ENCODE measurements at places on chromosomes 7 and 10.

GRCh38 chr7:36175886-36176285, 22.8 kb downstream of the EEPD1 start:
- DNase-seq: no peak

DNA sequence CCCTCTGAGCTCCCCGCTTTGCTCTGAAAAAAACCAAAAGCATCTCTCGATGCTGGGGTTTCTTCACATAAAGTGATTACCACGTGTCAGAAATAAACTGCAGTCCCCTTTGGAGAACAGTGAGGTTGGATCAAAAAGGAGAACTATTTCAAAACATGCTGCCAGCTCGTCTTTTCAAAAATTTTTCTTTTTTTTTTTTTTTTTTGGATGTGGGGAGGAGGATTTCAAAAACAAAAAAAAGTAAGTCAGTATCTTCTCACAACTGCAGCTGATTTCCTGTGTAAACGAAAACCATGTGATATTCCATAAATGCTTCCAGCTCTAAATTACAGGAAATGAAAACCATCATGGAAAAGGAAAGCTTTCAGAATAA, 155.0 kb upstream of the LYZL2 start:
- no peak for DNase-seq

DNA sequence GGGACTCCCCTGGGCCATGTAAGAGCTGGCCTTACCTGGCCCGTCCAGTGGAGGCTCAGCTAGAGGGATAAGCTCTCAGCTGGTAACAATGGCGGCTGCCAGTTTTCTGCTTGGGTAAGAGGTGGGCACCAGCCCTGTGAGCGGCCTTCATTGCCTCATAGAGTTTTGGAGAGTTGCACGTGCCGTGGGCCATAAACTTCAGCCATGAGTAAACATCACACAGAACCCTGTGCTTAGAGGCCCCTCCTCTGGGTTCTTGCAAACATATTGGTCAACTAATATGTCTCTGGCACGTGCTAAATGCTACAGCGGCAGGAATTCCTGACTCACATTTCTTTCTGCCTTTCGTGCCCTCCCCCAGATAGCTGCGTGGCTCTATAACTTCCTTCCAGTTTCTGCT, 103.9 kb upstream of the LEP start:
- no peak for DNase-seq

DNA sequence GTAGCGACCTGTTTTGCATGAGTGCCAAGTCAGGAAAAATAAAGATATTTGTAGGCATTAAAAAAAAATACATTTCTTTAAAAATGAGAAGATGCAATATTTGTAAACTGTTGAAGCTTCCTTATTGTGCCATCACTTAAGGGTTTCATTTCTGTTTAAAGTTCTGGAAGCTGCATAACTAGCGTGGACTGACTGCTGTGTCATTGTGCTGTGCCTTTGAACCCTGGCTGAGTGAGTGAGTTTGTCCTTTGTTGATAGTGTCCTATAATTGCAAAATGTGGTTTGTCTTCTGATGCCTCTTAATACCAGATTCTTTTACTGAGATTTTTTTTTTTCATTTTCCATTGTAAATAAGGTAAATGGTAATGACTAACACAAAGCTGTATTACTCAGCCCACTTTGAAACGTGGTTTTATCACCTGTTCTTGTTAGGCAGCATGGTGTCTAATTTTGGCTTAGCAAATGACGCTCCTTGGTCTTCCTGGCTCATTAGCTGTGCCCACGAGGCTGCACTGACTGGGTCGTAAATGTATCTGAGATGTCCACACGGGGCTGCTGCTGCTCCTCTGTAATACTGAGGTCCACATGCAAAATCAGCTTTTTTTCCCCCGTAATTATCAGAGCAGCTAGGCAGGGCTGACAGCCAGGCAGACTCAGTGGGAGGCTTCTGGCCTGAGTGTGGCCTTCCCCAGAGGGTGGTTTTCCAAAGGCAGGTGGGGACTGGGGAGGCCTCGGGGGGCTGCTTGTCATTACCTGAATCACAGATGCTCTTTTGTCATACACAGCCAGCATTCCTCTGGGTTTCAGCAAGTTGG, 14.8 kb downstream of the ZSCAN25 start:
- DNase-seq: peak; percentile 38

- no peak for DNase-seq
Measured at GRCh38 chr10:77282163-77282562, 355.4 kb downstream of the KCNMA1 start.

DNA sequence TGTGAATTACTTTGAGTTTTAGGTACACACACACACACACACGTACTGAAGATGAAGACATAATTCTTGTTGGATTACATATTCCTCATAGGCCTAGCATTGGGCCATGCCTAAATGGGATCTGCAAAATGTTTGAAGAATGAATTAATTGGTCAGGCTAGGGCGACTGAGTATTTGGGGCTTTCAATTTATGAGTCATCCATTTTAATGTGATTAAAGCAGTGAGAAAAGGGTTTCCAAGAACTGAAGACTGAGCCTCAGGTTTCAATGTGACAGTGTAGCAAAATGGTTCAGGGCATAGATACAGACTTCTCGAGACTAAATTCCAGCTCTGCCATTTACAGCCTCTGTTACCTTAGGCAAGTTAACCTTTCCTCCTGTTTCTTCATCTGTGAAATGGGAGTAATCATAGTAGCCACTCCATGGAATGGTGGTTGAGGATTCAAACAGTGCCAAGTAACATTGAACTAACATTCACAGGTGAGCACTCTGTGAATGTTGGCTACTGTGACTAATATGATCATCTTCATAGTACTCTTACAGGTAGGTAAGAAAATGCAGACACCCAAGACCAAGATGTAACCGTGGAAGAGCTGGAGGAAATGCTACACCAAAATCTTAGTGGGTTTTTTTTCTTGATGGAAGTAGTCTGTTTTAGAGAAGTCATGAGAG, 7.6 kb downstream of the BPGM start:
- DNase-seq: no peak

GRCh38 chr7:155858521-155859061, 46.3 kb upstream of the SHH start:
- DNase-seq: no peak

DNA sequence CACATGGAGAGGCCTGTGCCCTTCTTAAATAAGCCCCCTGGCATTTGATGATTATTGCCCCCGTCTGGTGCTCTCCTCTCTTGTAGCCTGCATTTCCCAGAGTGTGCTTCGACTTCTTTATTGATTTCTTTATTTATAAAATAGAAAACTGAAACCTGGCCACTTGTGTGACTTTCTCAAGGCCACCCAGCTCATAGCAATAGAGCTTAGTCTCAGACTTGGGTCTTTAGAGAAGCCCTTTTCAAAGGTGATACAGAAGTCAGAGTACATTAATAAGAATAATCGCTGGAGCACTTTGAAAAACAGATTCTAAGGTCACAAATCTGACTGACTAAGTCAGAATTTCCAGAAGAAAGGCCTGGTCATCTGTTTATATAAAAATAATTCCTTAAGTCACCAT, 86.6 kb downstream of the NOC3L start:
- no peak for DNase-seq

GRCh38 chr7:128859232-128860157, 3.2 kb upstream of the ATP6V1F start:
- no peak for DNase-seq

GRCh38 chr7:27435461-27435860, 192.9 kb downstream of the EVX1 start:
- DNase-seq: no peak

DNA sequence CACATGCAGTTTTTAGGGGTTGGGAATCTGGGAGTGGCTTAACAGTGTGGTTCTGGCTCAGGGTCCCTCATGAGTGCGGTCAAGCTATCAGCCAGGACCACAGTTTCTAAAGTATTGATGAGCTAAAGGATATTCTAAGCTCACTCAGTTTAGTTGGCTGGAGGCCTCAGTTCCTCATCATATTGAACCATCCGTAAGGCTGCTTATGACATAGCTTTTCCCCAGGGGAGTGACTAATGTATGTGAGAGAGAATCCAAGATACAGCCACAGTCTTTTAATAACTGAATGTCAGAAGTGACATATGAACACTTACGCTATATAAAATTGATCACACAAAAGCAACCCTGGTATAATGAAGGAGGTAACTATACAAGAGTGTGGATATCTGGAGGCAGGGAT, 245.3 kb downstream of the POLR1F start:
- no peak for DNase-seq

GRCh38 chr10:97584060-97584797, at the start of gene HOGA1:
HOGA1 (plus strand) TSS chr10:97584389; CDS start chr10:97584704, 315 bp downstream.
- no peak for DNase-seq

DNA sequence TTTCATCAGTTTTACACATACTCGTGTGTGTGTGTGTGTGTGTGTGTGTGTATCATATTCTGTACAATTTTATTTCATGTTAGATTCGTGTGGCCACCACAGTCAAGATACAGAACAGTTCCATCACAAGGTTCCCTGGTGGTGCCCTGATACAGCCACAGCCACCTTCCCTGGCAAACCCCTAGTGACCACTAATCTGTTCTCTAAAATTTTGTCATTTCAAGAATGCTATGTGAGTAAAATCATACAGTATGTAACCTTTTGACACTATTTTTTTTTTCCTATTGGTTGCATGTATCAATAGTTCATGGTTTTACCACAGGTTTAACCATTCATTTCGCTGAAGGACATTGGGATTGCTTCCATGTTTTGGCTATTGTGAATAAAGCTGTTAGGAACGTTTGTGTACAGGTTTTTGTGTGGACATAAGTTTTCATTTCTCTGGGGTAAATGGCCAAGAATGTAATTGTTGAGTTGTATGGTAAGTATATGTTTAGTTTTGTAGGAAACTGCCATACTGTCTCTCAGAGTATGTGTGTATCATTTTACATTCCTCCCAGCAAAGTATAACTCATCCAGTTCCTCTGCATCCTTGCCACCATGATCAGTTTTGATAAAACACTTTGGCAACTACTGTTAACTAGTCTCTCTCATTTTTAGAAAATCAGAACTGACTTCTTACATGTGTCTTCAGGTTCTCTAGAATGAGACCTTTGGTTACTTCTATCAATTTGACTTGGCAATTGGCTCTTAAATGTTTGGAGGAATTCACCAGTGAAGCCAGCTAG, 20.6 kb downstream of the KLHDC10 start:
- DNase-seq: no peak

DNA sequence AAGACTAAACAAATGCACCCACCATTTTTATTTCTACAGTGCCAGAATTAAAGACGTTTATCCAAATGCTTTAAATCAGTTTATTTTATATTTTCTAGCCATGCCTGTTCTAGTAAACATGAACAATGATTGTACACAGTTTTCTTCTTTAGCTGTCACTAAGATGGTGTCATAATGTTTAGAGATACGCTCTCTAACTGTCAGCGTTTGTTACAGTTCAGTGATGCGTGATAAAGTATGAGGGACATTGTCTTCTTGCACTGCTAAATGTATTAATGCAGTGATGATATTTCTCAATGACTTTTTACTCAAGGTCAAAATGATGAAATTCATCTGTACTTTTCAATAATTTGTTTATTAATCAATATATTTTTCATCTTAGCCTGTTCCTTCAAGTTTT, 513.6 kb downstream of the ATRNL1 start:
- DNase-seq: no peak

- no peak for DNase-seq
Measured at GRCh38 chr7:158741294-158741666, 36.7 kb upstream of the NCAPG2 start.

DNA sequence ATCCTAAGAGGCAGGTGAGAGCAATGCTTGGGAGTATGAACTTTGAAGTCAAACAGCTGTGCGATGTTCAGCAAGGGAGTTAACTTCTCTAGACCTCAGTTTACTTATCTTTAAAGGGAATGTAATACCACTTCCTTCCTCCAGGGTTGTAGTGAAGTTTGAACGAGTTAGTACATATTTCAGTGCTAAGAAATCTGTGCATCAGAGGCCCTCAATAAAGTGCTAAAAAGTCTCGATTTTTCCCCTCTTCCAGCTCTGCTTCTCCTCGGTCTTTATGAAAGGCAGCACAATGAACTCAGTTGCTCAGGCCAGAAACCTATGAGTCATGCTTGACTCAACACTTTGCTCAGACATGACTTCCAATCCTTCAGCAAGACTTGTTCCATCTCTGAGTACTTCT, 418.9 kb downstream of the MDFIC start:
- no peak for DNase-seq

GRCh38 chr7:137977173-137977572, 24.7 kb downstream of the CREB3L2 start:
- DNase-seq: no peak

DNA sequence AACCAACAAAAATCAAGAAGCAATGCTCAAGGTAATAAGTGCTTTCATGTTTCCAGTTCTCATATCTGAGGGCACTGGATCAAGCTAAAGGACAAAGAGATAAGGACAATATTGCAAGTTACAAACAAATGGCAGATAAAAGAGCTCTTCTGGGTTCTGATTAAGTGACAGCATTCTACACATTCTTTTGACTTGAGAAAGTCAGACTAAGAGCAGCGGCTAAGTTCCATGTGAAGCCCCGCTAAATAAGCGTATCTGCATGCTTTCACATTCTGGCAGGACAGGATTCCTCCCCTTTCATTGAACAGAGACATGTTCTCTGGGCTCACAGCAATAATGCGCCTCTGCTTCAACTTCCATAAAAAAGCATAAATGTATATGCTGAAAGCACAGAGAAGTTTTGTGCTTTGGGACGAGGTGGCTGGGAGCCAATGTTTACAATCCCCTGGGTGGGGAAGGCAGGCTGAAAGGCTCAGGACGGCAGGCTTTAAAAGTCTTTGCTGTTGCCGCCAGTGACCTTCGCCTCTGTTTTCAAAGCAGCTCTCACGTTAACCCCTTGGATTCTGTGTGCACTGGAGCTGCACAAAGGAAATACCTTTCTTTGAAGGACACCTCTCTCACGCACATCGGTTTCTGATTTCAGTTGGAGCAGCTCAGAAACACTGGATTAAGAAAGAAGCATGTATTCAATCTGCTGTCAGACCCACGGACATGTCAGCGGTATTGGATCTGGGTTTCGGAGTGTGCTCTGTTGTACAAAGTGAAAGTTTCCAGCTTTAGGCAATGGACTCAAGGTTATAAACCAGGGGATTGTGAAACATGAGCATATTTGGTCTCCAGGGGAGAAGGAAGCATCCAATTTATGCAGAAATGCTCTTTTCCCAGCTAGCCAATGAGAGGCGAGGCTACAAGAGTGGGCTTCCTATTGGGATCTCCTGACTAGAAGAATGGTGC, 105.4 kb upstream of the FAM133B start:
- no peak for DNase-seq

DNA sequence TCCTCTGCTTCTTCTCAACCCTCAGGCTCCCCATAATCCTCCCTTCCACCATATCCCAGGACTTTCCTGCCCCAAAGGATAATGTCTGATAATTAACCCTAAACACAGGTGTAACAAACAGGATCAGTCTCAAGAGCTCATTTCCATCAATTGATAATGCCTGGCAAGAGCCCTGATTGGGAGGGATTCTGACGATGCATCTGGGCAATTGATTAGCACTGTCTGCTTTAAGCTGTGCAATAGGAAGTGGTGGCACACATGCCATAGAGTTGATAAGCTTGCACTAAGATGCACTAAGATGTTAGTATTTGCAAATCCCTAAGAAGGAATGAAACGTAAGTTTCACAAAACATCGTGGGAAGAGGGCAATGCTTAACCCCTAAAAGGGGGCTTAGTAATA, 27.4 kb upstream of the EGR2 start:
- no peak for DNase-seq
